ENCODE measurements at places on chromosomes 4 and X.

DNA sequence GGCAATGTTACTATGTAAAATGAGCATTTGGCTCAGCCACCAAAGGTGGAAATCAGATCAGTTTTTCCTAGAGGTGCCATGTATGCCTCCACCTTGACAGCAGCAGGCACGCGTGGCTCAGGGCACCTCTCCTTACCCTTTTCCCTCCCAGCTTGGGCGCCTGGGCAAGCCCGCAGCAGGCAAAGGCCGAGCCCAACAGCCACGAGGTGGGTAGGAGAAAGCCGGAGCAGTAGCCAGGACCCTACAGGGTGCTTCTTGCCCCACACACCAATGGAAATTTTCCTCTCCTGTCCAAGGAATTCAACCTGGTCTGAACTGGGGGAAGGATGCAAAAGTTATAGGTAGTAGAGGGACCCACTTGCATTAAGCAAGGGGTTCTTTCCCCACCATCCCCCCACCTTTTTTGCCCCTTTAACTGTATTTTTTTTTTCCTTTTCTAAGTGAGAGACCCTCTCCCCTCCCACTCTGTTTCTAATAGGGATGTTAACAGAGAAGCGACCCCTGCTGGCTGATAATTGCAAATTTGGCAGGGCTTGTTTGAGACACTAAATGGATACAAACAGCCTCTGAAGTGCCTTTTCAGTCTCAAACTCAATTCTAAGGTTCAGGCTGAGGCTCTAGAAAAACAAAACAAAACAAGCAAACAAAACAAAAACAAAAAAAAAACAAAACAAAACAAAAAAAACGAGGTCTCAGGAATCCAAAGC is 895.1 kb downstream of the PCDH18 start:
- DNase-seq: peak; percentile 26

GRCh38 chr4:6689506-6689960 is 4.1 kb upstream of the S100P start:
- DNase-seq: no peak

DNA sequence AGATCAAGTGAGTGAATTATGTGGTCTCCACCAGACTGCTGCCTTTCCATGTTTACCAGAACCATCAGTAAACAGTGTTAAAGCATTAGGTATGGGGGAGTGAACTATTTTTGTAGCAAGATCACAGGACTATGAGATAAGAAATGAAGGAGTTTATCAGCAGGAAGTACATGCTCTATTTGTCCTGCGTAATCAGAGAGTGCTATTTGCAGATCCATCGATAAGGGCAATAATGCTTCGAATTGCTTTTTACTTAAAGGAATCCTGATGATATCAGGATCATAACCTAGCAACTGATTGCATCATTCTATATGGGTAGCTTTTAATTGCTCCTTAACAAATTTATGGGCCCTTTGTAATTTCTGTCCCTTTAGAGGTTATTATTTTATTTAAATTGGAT is 57.1 kb downstream of the RBM46 start:
- DNase-seq: no peak

DNA sequence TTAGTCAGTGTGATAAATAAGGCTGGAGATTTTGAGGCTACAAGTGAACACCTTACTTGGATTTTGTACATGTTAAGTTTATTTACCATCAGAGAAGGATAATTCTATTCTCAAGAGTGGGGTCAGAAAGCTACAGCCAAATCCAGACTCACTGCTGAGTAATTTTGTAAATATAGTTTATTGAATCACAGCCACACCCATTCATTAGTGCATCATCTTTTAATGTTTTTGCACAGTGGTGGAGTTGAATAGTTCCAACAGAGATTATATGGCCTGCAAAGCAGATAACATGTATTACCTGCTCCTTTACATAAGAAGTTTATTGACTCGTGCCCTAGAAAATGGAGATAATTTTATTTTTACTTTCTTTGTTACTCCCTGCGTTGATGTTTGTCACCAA is 60.4 kb downstream of the PCDH18 start:
- DNase-seq: no peak

GRCh38 chr4:87236861-87237260 is 16.4 kb upstream of the KLHL8 start:
- DNase-seq: no peak

DNA sequence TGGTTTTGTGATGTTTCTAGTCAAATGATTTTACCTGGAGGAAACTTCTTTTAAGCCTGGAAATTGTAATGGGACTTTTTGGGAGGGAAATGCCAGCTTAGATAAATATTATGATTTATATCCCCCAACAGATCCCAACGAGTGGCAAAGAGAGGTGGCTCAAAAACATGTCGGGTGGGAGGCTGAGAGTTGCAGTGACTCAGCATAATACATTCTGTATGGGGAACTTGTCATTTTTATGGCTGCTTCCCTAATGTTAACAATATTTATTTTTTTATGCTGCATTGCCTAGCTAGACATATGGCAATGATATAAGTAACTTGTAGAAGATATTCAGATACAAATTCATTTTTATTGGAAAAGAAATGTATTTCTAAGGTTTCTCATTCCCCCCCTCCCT is 219.0 kb downstream of the ARHGAP10 start:
- no peak for DNase-seq

- no peak for DNase-seq
Observed at GRCh38 chr4:151792995-151793394, 32.2 kb upstream of the GATB start.

GRCh38 chr4:112979881-112980421 is 69.5 kb upstream of the ANK2 start:
- no peak for DNase-seq

- no peak for DNase-seq
Observed at GRCh38 chr4:158371158-158371557, 150.5 kb upstream of the RXFP1 start.

- DNase-seq: no peak
Observed at GRCh38 chr4:7146786-7147115, 45.6 kb upstream of the SORCS2 start.

Measured in D721Med (cell line).